ENCODE measurements at places on chromosomes 3 and 15. TPM values are rescaled to one million over a fixed set of nuclear protein-coding genes. Genes with fewer than 3 reads are reported as not detected.
A peak's percentile ranks its signal among the peaks of the same experiment; 100 is the strongest.

Gene C3orf20
- not detected for total RNA-seq

DNA sequence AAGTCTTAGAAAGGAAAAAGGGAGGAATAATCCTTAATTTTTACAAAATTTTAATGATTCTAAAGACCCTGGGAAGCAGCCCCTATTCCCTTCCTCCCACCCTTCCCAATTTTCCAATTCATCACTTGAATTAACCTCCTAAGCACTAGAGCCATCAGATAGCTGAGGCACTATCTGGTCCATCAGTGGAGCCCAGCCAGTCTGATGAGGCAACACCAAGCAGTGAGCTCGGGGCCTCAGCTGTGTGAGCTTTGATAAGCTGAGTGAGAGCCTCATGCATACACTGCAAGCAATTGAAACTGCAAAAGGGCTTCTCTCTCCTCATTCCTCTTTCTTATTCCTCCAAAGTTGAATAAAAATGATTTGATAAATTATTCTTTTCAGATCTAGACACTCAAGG lies 31.9 kb downstream of the TUSC7 start:
- H3K4me3 ChIP-seq, result no peak overlapping the region
- H3K36me3 ChIP-seq, result no peaks in the 10 kb centered on the region
- H3K27ac ChIP-seq, result no peak overlapping the region
- no peaks in the 10 kb centered on the region for H3K27me3 ChIP-seq
- peak; percentile 46 for DNase-seq

DNA sequence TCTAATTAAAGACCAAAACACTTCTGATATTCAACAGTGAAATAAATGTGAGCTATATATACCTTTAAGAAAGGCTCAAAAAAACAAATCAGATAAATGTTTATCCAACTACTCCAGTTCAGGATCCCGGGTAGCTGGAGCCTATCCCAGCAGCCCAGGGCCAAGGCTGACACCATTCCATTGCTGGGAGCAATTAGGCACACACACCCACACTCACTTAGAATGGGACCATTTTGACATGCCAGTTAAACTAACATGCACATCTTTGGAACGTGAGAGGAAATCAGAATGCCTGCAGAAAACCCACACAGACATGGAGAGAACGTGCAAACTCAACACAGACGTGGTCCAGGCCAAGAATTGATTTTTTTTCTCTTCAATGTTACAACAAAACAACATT lies 30.0 kb upstream of the PLSCR4 start:
- H3K27me3 ChIP-seq, result no peaks in the 10 kb centered on the region
- no peak for DNase-seq
- H3K4me3 ChIP-seq, result no peak overlapping the region
- H3K36me3 ChIP-seq, result no peaks in the 10 kb centered on the region
- H3K27ac ChIP-seq, result no peak overlapping the region

GRCh38 chr15:70324001-70324974 lies 226.6 kb upstream of the TLE3 start:
- no peak overlapping the region for H3K27ac ChIP-seq
- H3K36me3 ChIP-seq, result no peaks in the 10 kb centered on the region
- no peak for DNase-seq
- H3K4me1 ChIP-seq, result peaks cover 14% of the 10 kb centered on the region
- no peaks in the 10 kb centered on the region for H3K27me3 ChIP-seq
- no peak overlapping the region for H3K4me3 ChIP-seq

DNA sequence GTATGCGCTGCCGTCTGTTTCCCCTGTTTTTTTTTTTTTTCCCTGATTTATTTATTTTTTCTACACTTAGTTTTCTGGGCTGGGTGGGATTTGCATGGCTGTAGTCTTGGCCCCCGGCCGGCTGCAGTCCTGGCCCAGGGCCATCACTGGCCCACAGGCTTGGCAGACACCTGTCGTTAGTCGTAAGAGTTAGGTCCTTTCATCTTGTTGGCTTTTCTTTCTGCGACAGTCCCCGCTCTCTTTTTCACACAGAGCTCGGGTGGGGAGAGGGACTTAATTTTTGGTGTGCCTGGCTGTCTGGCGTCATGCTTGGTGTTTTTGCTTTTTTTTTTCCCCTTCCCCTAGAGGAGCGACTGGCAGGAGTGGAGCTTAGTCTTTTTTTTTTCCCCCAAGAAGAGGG lies 183.4 kb downstream of the KLF13 start:
- H3K4me3 ChIP-seq, result no peak overlapping the region
- no peaks in the 10 kb centered on the region for H3K27me3 ChIP-seq
- no peaks in the 10 kb centered on the region for H3K36me3 ChIP-seq
- DNase-seq, result no peak
- no peak overlapping the region for H3K27ac ChIP-seq

GRCh38 chr3:182715006-182715405 lies 78.3 kb upstream of the ATP11B start:
- DNase-seq, result no peak
- no peaks in the 10 kb centered on the region for H3K27me3 ChIP-seq
- H3K4me3 ChIP-seq, result no peak overlapping the region

GRCh38 chr3:105802118-105802706 lies 66.6 kb downstream of the CBLB start:
- H3K27me3 ChIP-seq, result no peaks in the 10 kb centered on the region
- peaks cover 4% of the 10 kb centered on the region for H3K36me3 ChIP-seq
- H3K4me1 ChIP-seq, result peaks cover 33% of the 10 kb centered on the region
- no peak for DNase-seq
- no peak overlapping the region for H3K4me3 ChIP-seq
- H3K27ac ChIP-seq, result peak overlapping the region; percentile 46

DNA sequence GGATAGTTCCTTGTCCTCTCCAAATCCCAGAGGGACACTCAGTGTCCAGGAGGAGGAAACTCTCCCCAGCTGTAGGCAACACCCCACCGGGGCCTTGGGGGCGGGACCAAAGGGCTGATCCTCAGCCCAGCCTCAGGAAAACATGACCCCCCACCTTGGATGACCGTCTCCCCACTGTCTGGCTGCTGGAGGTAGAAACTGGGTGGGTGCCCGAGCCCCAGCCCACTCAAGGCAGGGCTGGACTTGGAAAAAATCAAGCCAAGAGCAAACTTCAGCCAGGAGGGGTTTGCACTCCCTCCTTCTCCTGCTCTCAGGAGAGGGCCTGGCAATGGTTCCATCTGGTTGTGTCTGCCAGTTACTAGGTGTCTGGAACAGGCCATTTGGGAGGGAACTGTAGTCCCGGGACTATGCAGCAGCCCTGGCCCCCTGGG lies 3.6 kb upstream of the RASL12 start:
- DNase-seq, result no peak
- no peaks in the 10 kb centered on the region for H3K36me3 ChIP-seq
- H3K4me3 ChIP-seq, result no peak overlapping the region
- H3K27ac ChIP-seq, result no peak overlapping the region

DNA sequence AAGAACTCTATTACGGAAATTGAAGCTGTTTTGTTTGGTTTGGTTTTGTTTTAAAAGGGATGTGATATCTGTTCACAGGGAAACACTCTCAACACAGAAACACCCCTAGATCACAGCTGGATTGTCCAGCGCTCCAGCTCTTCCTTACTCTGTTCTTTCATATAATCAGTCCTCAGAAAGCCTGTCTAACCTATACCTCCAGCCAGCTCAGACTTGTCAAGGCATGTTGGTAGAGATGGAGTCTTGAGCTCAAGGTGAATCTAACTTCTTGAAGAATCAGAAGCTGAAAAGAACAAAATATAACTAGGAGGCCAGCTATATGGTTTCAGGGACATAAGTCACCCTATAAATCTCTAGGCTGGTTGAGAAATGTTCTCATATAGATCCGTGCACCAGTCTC lies 110.2 kb upstream of the EPHA3 start:
- no peaks in the 10 kb centered on the region for H3K27me3 ChIP-seq
- no peak overlapping the region for H3K27ac ChIP-seq
- H3K4me3 ChIP-seq, result no peak overlapping the region
- H3K4me1 ChIP-seq, result no peaks in the 10 kb centered on the region

All from neural progenitor cell (in vitro differentiated cells).